ENCODE measurements at places on chromosomes 12 and 14.
A peak's percentile ranks its signal among the peaks of the same experiment; 100 is the strongest.

- DNase-seq: peak; percentile 74
These were observed at the start of gene CCDC88C for GRCh38 chr14:91417120-91417982. CCDC88C (minus strand) TSS chr14:91417820; CDS start chr14:91417690, 130 bp downstream.

DNA sequence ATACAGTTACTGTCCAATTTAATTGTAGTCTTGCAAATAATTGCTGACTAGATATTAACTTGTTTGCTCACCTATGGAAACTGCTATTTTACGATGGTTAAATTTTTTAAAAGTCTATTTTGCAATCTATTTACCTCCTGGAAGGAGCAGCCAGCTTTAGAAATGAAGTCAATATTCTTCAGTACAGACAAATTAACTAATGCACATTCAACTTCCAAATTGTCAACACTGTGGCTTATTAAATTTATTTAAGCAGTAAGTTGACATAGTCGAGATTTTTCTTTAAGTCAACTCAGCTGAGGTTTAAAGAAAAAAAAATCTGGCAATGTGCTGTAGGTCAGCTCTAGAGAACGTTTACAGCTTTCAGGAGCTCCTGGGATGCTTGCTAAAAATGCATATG, 221.2 kb downstream of the SSPN start:
- DNase-seq: no peak

- DNase-seq: no peak
These were observed 46.4 kb downstream of the EMP1 start for GRCh38 chr12:13242936-13243335.

DNA sequence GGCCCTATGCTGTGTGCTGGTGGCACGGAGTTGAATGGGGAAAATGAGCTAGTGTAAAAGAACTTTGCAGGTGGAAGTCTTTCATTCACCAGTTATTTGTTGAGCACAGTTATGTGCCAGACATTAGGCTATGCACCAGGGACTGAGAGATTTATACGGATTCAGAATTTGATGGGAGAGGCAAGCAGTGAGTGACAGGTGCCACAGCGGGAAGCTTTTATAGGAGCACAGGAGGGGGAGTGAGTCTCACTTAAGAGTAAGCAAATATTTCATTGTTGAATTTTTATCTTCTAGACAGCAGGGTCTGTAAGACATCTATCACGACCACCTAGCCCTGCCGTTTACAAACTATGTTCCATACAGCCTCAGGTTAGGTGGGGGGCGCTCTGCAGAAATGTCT, 320.6 kb downstream of the SNAPC1 start:
- no peak for DNase-seq

- peak; percentile 43 for DNase-seq
These were observed 10.6 kb downstream of the TRHDE start for GRCh38 chr12:72282721-72283120.

- no peak for DNase-seq
These were observed 41.0 kb downstream of the DIP2B start for GRCh38 chr12:50545786-50546185.

- DNase-seq: no peak
These were observed 73.2 kb downstream of the MYRFL start for GRCh38 chr12:69898236-69898635.

GRCh38 chr12:90672081-90672480, 282.9 kb downstream of the CCER1 start:
- DNase-seq: no peak

DNA sequence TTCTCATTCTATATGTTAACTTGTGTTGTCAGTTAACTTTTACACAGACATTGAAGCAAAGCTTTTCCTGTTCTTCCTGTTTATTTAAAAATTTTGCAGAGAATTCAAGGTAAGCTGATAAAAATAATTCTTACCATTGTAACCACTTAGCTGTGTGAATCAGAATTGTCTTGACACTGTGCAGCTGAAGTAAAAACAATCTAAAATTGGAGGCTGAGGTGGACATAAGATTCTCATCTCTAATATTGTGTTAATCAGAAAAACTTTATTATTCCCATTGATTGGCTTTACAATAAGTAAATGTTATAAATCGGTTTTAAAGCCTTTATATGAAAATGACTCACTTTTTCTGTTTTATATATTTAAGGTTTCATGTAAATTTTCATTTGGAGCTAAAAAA, 240.3 kb upstream of the PLEKHG7 start:
- no peak for DNase-seq

- DNase-seq: peak; percentile 3
These were observed 234.2 kb upstream of the FBXO33 start for GRCh38 chr14:39666386-39666785.

- no peak for DNase-seq
These were observed 401.9 kb downstream of the PAWR start for GRCh38 chr12:79288911-79289310.

DNA sequence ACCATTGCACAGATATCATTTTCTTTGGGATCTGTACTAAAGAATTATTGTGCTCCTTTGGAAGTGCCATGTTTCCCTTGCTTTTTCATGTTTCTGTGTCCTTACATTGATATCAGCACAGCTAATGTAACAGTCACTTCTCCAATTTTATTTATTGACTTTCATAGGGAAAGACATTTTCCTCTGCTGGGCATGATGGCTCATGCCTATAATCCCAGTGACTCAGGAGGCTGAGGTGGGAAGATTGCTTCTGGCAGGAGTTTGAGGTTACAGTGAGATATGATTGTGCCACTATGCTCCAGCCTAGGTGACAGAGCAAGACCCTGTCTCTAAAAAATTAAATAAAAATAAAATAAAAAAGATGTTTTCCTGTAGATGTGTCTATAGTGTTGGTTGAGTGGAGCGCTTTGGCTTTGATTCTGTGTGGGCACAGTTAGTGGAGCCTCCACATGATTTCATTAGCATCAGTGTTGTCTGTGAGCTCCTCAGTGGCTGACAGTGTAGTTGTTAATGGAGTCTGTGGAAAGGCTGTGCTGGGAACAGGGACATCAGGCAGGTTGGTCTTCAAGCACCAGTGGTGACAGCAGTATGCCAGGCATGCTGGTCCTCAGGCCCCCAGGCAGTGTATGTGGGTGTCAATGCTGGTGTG, 7.4 kb downstream of the OAS2 start:
- no peak for DNase-seq
